Spleen (tissue), 13 donors: ENCODE measurements at places on chromosomes 13 and 19. TPM values are rescaled to one million over a fixed set of nuclear protein-coding genes. Genes with fewer than 3 reads are reported as not detected.

- H3K4me1 ChIP-seq: peaks cover 50% of the 10 kb centered on the region
- no peaks in the 10 kb centered on the region for H3K27me3 ChIP-seq
- H3K36me3 ChIP-seq: no peaks in the 10 kb centered on the region
- no peak for DNase-seq
These were observed 40.6 kb downstream of the PHF11 start for GRCh38 chr13:49536144-49536873.

DNA sequence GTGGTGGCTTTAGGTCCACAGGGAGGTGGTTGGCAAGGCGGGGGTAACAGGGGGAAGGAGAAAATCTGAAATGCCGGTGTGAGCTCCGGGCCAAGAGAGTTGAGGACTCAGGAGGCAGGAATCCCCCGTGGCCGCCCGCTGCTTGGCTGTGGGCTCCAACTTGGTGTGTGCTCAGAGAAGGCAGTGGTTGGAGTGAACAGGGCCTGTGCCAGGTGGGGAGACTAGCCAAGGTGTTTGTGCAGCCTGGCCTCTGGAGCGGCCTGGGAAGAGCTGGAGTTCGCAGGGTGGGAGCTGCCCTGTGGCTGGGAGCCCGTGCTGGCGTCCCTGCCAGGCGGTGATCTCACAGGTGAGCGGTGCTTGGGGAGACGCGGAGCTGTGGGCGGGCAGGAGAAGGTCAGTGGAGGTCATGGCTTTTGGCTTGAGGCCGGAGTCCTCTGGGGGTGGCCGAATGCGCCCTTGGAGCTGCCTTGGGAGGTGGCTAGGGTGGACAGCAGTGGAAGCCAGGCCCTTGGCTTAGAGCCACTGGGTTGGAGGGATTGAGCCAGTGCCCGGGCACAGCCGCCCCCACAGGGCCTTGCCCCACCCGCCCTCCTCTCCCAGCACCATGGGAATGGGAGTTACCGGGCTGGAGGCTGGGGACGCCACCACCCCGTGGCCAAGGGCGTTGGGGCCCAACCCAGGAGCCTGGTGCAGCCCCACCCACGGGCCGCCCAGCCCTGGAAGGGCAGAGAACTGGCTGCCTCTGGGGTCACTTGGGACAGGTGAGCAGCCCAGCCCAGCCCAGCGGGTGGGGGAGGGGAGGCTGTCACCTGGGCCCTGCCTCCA lies 7.1 kb upstream of the CIRBP start:
- H3K36me3 ChIP-seq: peaks cover 17% of the 10 kb centered on the region
- H3K27ac ChIP-seq: peak overlapping the region; percentile 99
- H3K27me3 ChIP-seq: no peaks in the 10 kb centered on the region

GRCh38 chr13:44796597-44797490 lies 192.4 kb downstream of the NUFIP1 start:
- no peak overlapping the region for H3K4me3 ChIP-seq
- no peaks in the 10 kb centered on the region for H3K27me3 ChIP-seq
- H3K4me1 ChIP-seq: no peaks in the 10 kb centered on the region
- no peaks in the 10 kb centered on the region for H3K36me3 ChIP-seq
- DNase-seq: no peak

- no peaks in the 10 kb centered on the region for H3K4me1 ChIP-seq
- H3K4me3 ChIP-seq: no peak overlapping the region
- H3K27ac ChIP-seq: no peak overlapping the region
- DNase-seq: no peak
- no peaks in the 10 kb centered on the region for H3K36me3 ChIP-seq
These were observed 43.4 kb downstream of the TPT1 start for GRCh38 chr13:45297456-45298205.

- H3K27me3 ChIP-seq: no peaks in the 10 kb centered on the region
- no peak for DNase-seq
- no peak overlapping the region for H3K4me3 ChIP-seq
- no peak overlapping the region for H3K27ac ChIP-seq
- H3K4me1 ChIP-seq: no peaks in the 10 kb centered on the region
These were observed 80.4 kb downstream of the DHRS12 start for GRCh38 chr13:51723529-51723928.

- H3K27me3 ChIP-seq: peaks cover 2% of the 10 kb centered on the region
- no peak overlapping the region for H3K4me3 ChIP-seq
- no peak for DNase-seq
- peaks cover 59% of the 10 kb centered on the region for H3K36me3 ChIP-seq
- no peak overlapping the region for H3K27ac ChIP-seq
These were observed 6.3 kb upstream of the B3GNT3 start for GRCh38 chr19:17788632-17789031.

DNA sequence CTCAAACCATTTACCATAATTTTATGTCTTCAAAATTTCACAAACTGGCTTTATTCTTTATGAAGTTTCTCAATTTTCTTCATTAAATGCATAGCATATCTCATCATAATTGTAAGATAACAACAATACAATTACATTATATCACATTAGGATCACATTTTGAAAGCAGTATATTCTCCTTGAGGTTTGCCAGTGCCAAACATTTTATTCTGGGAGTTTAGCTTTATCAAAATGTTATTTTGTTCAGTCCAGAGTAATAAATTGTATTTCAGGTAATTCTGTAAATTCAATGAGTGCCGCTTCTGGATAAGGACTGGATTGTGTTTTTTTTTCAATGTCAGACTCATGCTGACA lies 234.6 kb upstream of the MIR17HG start:
- no peak overlapping the region for H3K27ac ChIP-seq
- H3K27me3 ChIP-seq: no peaks in the 10 kb centered on the region
- H3K4me3 ChIP-seq: no peak overlapping the region
- no peak for DNase-seq
- no peaks in the 10 kb centered on the region for H3K4me1 ChIP-seq
- no peaks in the 10 kb centered on the region for H3K36me3 ChIP-seq

DNA sequence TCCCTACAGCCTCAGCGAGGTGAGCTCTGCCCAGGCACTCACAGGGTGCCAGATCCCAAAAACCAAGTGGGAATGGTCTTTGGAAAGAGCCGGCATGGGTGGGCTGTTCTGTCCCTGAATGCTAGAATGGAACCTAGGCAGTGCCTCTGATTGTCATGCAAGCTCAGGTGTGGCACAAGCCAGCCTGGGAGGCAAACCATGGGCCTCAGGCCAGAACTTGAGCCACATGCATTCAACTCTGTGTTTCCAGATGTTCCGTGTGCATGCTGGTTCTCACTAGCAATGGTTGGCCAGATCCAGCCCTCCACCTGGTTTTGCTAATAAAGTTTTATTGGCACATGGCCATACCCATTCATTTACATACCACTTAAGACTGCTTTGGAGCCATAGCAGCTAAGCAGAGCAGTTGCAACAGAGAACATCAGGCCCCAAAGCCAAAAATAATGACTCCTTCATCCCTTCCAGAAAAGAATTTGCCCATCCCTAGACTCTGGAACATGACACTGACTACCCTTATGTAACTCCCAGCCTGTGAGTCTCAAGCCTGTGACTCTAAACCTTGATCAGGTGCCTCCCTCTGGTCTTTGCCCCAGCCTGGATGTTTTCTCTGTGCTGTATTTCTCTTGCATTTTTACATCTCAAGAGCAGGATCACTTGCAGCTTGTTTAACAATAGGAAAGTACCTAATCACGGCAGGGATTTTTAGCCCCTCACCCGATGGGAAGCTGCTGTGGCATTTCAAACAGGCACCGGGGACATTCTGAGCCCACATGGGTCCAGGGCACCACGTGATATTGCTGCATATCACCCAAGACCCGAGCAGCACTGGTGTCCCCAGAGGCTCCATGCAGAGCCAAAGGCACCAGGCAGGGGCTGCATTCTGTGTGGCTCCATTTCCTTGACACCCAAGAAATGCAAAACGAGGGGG lies 55.4 kb upstream of the USE1 start:
- no peaks in the 10 kb centered on the region for H3K27me3 ChIP-seq
- H3K4me1 ChIP-seq: no peaks in the 10 kb centered on the region
- no peak for DNase-seq
- H3K4me3 ChIP-seq: no peak overlapping the region
- H3K27ac ChIP-seq: peak overlapping the region; percentile 8

DNA sequence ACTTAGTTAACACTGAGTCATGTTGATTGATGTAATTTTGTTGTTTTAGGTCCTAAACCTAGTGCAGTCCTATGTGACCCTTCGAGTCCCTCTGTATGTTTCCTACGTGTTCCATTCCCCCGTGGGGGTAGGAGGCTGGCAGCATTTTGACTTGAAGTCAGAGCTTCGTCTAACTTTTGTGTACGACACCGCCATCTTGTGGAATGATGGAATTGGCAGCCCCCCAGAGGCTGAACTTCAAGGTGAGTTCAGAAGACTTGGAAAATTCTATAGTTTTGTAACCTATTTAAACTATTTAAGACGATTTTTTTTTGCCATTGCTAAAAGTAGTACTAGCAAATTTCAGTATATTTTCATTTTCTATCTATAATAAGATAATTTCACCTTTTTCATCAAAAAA lies 117.9 kb downstream of the STOML3 start:
- H3K27me3 ChIP-seq: no peaks in the 10 kb centered on the region
- no peaks in the 10 kb centered on the region for H3K36me3 ChIP-seq
- no peak for DNase-seq
- no peaks in the 10 kb centered on the region for H3K4me1 ChIP-seq
- H3K27ac ChIP-seq: no peak overlapping the region
- no peak overlapping the region for H3K4me3 ChIP-seq

- no peak overlapping the region for H3K4me3 ChIP-seq
- H3K36me3 ChIP-seq: no peaks in the 10 kb centered on the region
- no peak overlapping the region for H3K27ac ChIP-seq
- no peaks in the 10 kb centered on the region for H3K27me3 ChIP-seq
These were observed 77.2 kb upstream of the TMTC4 start for GRCh38 chr13:100751826-100752225.

DNA sequence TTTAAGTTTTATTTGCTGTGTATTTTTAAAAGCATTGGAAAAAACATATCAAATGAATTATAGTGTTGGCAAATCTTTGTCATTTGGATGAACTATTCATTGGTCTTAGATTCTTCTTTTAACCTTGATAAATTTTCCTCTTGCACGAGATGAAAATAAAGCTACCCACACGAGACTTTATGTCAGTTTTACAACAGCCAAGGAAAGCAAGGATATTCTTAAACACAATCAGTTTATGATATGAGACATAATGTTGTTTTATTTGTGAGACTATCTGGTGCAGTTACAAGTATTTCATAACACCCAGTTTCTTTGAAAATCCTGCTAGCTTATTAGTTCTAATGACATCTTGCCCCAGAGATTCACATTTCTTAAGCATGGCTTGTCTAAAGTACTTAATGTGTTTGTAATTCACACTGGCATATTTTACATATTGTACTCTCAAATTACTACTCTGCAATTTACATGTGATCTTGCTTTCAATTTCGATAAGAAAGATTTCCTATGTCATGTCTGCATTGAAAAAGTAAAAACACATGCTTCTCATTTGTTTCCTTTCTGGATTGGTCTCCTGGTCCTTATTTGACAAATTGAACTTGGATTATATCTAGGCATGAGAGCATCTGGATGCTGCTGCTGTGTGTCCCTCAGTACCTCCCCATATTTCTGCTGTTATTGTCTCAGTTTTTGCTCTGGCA lies 955.5 kb upstream of the PCDH9 start:
- H3K27ac ChIP-seq: no peak overlapping the region
- H3K4me3 ChIP-seq: no peak overlapping the region
- H3K27me3 ChIP-seq: no peaks in the 10 kb centered on the region
- H3K36me3 ChIP-seq: no peaks in the 10 kb centered on the region
- H3K4me1 ChIP-seq: no peaks in the 10 kb centered on the region

- no peaks in the 10 kb centered on the region for H3K27me3 ChIP-seq
- H3K36me3 ChIP-seq: peaks cover 6% of the 10 kb centered on the region
- H3K27ac ChIP-seq: no peak overlapping the region
- peaks cover 43% of the 10 kb centered on the region for H3K4me1 ChIP-seq
- peak; percentile 64 for DNase-seq
These were observed 36.4 kb downstream of the ATP11A start for GRCh38 chr13:112726016-112726767.

DNA sequence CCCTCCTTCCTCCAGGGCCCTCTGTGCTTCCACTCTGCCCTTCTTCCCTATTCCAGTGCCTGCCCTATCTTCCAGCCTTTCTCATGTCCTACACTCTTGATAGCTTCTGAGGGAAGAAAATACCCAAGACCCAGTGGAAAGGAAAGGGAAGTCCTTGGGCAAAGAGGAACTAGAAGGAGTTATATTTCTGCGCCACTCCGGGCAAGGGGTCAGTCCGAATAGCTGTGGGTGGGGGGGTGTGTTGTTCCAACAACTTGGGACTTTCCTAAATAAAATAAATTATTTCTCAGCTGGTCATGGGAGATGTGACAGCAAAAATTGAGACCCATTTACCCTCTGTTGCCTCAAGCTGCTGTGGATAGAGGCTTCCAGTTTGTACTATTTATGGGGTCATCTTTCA lies 23.2 kb downstream of the CABP5 start:
- no peak for DNase-seq
- H3K27ac ChIP-seq: no peak overlapping the region
- no peaks in the 10 kb centered on the region for H3K36me3 ChIP-seq
- H3K27me3 ChIP-seq: no peaks in the 10 kb centered on the region

DNA sequence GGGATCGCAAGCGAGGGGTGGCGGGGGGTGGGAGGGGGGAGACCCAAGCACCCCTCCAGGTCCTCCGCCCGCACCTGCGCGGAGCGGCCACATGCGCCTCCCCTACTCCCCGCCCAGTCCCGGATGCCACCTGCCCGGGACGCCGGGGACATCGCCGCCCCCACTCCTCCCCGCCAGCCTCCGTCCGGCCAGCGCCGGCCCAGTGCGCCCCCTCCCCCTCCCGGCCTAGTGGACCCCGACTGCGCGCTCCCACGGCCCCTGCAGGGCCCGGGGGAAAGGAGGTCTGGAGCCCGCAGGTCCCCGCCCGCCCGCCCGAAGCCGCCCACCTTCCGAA lies 263 bp downstream of the RHPN2 start:
- H3K27me3 ChIP-seq: peaks cover 25% of the 10 kb centered on the region
- H3K4me1 ChIP-seq: peaks cover 26% of the 10 kb centered on the region
- DNase-seq: peak; percentile 82
- no peaks in the 10 kb centered on the region for H3K36me3 ChIP-seq

The NOTCH3 gene
- 94.9 TPM for total RNA-seq

The ZNF441 gene
- total RNA-seq: 12.8 TPM

The GJA3 gene
- 0.12 TPM for total RNA-seq

The PRX gene
- 3.1 TPM for total RNA-seq

The KANK3 gene
- total RNA-seq: 50.9 TPM

The C19orf33 gene
- total RNA-seq: 6.1 TPM

The ILF3 gene
- total RNA-seq: 221 TPM

The PRODH2 gene
- not detected for total RNA-seq
